ENCODE measurements at places on chromosomes 11 and 22. TPM values are rescaled to one million over a fixed set of nuclear protein-coding genes. Genes with fewer than 3 reads are reported as not detected.

Gene P2RX3
- 1.3 TPM for total RNA-seq

Gene TRIM29
- total RNA-seq: not detected

Gene SORL1
- total RNA-seq: 8.6 TPM

Gene KCNJ4
- total RNA-seq: 61.4 TPM

Gene SMTNL1
- total RNA-seq: not detected

GRCh38 chr22:17213976-17214375 is 5.3 kb downstream of the ADA2 start:
- no peaks in the 10 kb centered on the region for H3K36me3 ChIP-seq
- peak; percentile 69 for DNase-seq
- no peak overlapping the region for H3K27ac ChIP-seq
- no peaks in the 10 kb centered on the region for H3K27me3 ChIP-seq
- H3K4me1 ChIP-seq: no peaks in the 10 kb centered on the region

DNA sequence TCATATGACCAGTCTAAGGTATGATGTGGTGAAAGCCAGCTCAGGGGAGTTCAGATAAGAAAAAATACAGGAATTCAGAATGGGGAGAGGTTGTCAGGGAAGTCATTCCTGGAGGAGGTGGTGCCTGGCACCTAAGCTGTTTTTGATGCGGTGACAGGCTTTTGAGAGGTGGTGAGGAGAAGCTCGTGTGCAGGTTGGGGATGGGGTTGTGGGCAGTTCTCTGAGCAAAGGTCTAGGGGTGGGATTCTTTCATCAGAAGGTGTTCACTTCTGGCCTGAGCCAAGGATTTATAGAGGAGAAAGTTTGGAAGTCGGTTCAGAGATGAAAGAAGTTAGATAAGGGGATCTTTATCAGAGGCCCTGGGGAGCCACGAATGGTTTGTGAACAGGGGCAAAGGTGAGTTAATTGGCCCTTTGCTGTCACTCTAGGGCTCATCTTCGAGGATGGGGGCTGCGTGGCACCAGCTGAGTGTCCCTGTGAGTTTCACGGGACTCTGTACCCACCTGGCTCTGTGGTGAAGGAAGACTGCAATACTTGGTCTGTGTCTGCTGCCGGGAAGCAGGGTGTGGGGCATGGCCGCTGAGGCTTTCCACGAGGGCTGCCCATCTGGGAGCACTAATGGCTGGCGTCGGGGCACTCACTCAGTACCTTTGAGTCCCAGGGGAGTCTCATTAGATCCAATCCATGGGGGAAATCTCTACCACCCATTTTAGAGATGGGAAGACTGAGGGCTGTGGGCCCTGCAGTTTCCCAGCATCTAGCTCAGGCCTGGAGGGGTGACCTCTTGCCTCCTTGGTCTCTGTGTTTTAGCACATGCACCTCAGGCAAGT is 13.4 kb downstream of the OTOG start:
- no peak overlapping the region for H3K27ac ChIP-seq
- no peak overlapping the region for H3K4me3 ChIP-seq
- no peak for DNase-seq
- H3K27me3 ChIP-seq: no peaks in the 10 kb centered on the region
- no peaks in the 10 kb centered on the region for H3K36me3 ChIP-seq

- no peak overlapping the region for H3K4me3 ChIP-seq
- H3K4me1 ChIP-seq: no peaks in the 10 kb centered on the region
- no peaks in the 10 kb centered on the region for H3K27me3 ChIP-seq
- no peak overlapping the region for H3K27ac ChIP-seq
These were observed 29.0 kb downstream of the ANKRD42 start for GRCh38 chr11:83222499-83222898.

DNA sequence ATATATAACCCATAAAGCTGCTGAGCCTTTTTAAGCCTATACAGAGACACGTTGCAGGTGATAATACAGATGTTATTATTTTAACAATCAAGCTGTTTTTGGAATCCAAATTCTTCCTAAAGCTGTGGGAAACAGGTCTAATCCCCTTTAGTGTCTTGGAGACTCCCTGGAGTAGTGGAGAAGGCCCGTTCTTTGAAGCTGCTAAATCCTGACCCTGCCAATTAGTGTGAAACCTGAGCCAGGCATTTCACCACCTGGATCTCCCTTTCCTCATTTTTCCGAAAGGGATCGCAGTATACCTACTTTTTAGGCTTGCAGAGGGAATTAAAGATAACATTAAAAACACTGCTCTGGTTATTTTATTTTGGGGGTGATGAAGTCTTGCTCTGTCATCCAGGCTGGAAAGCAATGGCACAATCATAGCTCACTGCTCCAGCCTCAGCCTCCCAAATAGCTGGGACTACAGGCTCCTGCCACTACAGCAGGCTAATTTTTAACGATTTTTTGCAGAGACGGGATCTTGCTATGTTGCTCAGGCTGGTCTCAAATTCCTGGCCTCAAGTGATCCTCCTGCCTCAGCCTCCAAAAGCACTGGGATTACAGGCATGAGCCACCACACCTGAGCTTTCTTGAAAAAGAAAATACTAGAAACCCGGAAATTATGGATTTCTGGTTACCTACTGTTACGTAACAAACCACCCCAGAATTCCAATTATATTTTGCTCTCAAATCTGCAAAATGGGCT is 1.7 kb upstream of the EIF4ENIF1 start:
- no peaks in the 10 kb centered on the region for H3K27me3 ChIP-seq
- peaks cover 3% of the 10 kb centered on the region for H3K36me3 ChIP-seq
- H3K4me1 ChIP-seq: peaks cover 27% of the 10 kb centered on the region
- H3K27ac ChIP-seq: peak overlapping the region; percentile 99

DNA sequence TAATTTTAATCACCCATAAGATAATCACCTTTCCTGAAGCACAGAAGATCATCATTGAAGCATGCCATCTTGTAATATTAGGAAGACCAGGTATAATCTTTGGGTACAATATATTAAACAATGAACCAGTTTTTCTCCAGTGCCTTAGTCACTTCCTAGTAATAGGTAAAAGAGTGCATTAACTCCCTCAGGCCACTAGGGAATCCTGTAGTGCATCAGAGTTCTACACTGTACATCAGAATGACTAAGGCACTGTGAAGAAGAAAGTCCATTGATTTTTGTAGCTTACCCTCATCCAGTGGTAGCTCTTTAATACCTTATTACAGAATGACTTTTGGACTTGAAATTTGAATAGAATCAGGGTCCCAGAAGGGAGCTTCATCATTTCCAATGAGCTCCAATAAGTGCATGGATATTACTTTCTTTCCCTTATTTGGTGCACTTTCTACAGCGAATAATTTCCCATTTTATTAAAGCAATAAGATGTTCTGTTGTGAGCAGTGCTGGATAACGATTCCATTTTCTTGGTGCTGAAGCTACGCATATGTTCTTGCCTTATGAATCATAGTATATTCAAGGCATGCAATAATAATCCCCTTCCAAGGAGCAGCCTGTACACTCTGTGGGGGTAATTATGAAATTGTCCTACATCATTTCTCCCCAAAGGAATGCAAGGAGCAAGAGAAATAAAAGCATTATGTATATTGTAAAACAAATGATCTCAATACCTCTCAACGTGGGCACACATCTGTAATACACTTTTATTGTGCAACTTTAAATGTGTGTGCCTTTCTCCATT is 4.7 kb downstream of the C11orf87 start:
- no peaks in the 10 kb centered on the region for H3K36me3 ChIP-seq
- H3K4me1 ChIP-seq: peaks cover 7% of the 10 kb centered on the region
- H3K27me3 ChIP-seq: peaks cover 33% of the 10 kb centered on the region
- DNase-seq: no peak

All from heart right ventricle (tissue), 16 donors.